ENCODE measurements at places on chromosomes 13 and 19.
A peak's percentile ranks its signal among the peaks of the same experiment; 100 is the strongest.

DNA sequence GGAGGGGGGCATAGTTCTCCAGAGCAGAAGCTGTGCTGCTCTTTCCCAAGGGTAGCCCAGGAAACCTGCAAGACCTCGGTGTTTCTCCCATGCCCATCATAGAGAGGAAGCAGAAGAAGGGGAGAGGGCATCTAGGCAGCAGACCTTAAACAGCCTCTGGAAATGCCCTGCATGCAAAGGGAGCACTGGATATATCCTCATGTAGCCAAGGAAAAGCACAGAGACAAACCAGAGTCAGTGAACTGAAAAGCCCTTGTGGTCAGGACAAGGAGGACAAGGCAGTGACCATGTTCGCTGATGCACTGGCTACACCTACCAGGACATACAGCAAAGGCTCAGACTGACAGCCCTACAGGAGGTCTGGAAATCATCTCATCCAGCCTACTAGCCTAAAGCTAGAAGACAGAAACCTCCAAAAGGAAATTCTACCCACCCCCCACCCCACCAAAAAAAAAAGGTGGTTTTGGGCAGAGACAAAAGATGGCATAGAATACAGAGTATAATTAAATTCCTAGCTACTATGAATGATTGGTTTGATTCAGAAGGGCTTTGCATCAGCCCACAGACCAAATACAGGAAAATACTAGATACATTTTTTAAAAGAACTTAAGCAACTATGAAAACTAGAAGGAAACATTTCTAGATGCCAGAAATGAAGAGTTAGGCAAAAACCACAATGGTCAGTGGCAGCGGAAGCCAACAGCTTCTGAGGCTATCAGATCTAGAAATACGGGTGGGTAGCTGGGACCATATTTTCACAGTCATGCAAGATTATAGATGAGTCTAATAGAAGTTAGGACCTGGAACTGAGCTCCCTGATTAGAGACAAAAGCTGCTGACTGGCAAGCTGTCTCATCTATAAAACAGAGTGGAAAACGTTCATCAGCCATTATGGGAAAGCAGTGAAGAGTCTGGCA lies 4.4 kb upstream of the TBC1D4 start:
- DNase-seq, result no peak

GRCh38 chr13:24293746-24294145 lies 15.6 kb upstream of the C1QTNF9 start:
- DNase-seq, result no peak

DNA sequence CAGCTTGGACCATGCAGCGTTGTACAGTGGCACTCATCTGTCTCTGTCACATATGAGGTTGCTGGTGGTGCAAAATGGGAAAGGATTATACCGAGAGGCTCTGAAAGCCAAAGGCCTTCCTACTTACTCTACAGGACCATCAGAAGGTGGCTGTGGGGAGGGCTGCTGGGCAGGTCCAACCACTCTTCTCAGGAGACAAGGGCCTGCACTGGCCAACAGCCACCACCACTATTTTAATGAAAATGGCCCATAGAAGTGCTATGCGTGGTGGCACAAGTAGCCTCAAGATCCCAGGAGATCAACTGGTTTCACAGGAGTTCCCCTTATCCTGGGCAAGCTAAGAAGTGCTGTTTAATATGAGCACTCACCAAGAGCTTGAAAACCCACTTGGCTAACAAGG lies 52.3 kb downstream of the MRPL57 start:
- no peak for DNase-seq

DNA sequence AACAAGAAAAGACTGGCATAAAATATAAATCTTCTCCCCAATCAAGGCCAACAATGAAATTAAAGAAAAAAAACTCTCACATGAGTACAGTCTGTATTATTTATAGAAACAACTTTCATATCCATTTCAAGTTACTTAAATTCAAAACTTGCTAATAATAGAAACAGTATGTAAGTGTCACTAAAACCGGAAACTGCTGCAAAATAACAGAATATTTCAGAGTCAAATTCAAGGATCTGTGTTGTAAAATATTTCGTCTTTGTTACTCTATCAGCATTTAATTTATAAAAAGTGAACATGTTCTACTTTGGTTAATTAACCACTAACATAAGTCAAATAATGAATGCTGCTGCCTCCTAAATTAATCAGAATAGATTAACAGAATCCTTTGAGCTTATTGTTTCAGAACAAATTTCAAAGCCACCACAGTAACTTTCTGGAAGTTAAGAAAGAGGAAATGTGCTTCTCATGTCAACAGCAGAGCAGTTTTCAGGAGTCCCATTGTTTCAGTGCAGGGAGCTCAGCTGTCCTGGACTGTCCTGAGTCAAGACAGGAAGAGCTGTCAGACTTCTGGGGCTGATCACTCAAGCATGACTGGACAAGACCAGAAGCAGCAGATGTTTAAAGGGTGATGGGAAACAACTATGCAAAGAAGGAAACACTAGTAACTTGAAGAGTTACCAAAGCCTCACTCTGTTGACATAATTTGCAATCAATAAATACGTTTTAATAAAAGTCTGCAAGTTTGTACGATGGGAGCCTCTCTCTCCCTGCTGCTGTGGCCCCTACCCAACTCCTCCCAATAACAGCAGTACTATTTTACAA lies 76.9 kb downstream of the FOXO1 start:
- peak; percentile 65 for DNase-seq

- DNase-seq, result no peak
Measured at GRCh38 chr13:46799139-46799538, 2.2 kb upstream of the ESD start.

- no peak for DNase-seq
Measured at GRCh38 chr13:23433171-23434153, at the start of gene SACS. SACS (minus strand) TSS chr13:23433702; CDS start chr13:23411239, 22,463 bp downstream.

GRCh38 chr13:95957331-95957730 lies 95.9 kb downstream of the UGGT2 start:
- DNase-seq, result no peak

All from CD4-positive, alpha-beta T cell treated with Interleukin-15 for 1 hour (primary cell).